ENCODE measurements at places on chromosomes 3 and 15.

GRCh38 chr3:23202921-23203707 lies at the start of gene UBE2E2:
Gene UBE2E2, plus strand, starts transcription at chr3:23203327.
- H3K36me3 ChIP-seq: no peaks in the 10 kb centered on the region
- H3K4me1 ChIP-seq: peaks cover 28% of the 10 kb centered on the region
- H3K27ac ChIP-seq: peak within 1 kb of the TSS; percentile 69
- peak; percentile 91 for DNase-seq
- H3K27me3 ChIP-seq: peaks cover 25% of the 10 kb centered on the region

GRCh38 chr15:96268442-96269204 lies 61.9 kb upstream of the NR2F2 start:
- H3K4me1 ChIP-seq: no peaks in the 10 kb centered on the region
- no peaks in the 10 kb centered on the region for H3K27me3 ChIP-seq
- no peaks in the 10 kb centered on the region for H3K36me3 ChIP-seq
- H3K27ac ChIP-seq: no peak overlapping the region

- no peak overlapping the region for H3K4me3 ChIP-seq
- H3K36me3 ChIP-seq: no peaks in the 10 kb centered on the region
- H3K4me1 ChIP-seq: no peaks in the 10 kb centered on the region
- H3K27me3 ChIP-seq: no peaks in the 10 kb centered on the region
Measured at GRCh38 chr3:101039285-101039684, 46.1 kb upstream of the ABI3BP start.

GRCh38 chr3:138867996-138868395 lies 33.3 kb upstream of the PIK3CB start:
- H3K27me3 ChIP-seq: peaks cover 17% of the 10 kb centered on the region
- H3K4me3 ChIP-seq: no peak overlapping the region
- H3K4me1 ChIP-seq: no peaks in the 10 kb centered on the region
- H3K27ac ChIP-seq: no peak overlapping the region
- no peak for DNase-seq

DNA sequence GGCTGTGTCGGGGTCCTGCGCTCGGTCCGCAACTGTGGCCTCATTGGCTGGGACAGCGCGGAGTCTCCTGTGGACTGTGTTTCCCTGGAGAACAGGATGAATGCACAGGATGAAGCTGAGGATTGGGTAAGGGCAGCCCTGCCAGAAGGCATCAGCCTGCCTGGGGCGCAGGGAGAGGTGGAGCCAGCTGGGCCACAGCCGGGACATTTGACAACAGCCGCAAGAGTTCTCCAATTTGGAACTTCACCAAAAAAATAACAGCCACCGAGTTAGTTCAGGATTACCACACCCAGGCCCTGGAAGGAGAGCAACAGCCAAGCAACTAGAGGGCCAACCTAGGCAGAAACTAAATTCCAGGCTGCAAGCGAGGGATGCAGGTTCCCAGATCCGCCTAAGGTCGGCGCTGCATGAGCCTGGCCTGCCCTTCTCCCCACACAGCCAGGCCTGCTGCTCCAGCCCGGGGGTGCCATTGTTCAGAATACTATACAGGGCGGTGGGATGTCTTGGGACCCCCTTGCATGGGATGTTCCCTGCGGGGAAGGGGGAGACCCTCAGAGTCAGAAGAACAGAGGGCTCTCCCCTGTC lies 229.3 kb downstream of the OCA2 start:
- H3K36me3 ChIP-seq: no peaks in the 10 kb centered on the region
- no peak overlapping the region for H3K4me3 ChIP-seq
- H3K4me1 ChIP-seq: no peaks in the 10 kb centered on the region
- H3K27ac ChIP-seq: no peak overlapping the region

DNA sequence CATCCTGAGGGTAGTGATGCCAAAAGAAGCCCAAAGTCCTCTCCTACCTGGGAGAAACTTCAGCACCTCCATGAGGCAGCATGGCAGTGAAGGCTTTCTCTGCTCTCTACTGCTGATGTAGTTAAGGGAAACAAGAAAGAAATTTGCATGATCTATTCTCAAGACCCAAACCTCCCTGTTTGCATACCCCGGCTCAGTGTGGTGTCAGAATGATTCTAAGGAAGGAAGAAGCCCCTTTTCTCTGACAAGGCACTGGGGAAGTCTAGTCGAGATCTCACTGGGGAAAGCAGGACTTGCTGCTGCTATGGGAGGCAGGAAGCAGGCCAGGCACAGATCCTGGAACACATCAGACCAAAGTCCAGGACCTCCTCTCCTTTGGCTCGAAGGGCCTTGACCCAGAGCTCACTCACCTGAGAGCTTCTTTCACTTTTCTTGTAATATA lies 89.4 kb upstream of the ICE2 start:
- H3K27ac ChIP-seq: no peak overlapping the region
- peaks cover 14% of the 10 kb centered on the region for H3K4me1 ChIP-seq
- no peaks in the 10 kb centered on the region for H3K27me3 ChIP-seq
- no peak overlapping the region for H3K4me3 ChIP-seq
- no peaks in the 10 kb centered on the region for H3K36me3 ChIP-seq

DNA sequence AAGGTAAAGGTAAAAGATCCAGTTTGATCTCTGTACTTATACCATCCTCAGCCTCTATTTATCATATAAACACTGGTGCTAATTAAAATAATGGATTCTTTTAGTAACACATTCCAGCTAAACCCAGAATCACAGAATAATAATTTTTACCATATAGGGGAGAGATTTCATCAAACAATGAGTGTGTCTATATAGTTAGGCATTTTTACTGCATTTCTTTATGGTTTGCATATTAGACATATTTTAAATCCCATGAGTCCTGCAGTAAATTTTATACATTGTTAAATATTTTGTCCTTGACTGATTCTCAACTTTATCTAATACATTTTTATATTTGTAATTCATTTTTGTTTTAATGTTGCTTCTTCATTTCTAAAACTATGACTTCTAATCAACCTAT lies 323.7 kb upstream of the AGTR1 start:
- no peak overlapping the region for H3K4me3 ChIP-seq
- H3K27ac ChIP-seq: no peak overlapping the region
- no peak for DNase-seq
- H3K36me3 ChIP-seq: no peaks in the 10 kb centered on the region
- no peaks in the 10 kb centered on the region for H3K4me1 ChIP-seq

- no peaks in the 10 kb centered on the region for H3K27me3 ChIP-seq
- peak; percentile 59 for DNase-seq
- peak overlapping the region; percentile 92 for H3K4me3 ChIP-seq
- H3K27ac ChIP-seq: no peak overlapping the region
- no peaks in the 10 kb centered on the region for H3K36me3 ChIP-seq
Measured at GRCh38 chr15:90994059-90994416, 297 bp downstream of the PRC1 start.

DNA sequence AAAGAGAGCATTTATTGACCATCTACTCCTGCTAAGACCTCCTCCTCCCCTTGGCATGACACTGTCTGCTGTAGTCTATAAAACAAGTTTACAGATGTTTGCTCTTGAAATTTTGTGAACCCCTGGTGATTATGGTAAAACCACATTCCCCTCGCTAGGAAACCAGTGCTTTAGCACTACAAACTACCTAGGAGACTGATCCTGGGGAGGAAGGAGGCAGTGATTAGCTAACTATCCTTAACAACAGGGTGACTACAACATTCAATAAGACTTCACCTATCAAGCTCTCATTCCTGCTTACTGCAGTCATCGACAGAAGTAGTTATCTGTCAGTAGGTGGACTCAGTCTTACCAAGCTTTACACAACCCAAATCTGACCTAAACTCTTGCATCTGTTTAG lies 371.3 kb downstream of the TUSC7 start:
- no peak for DNase-seq
- no peaks in the 10 kb centered on the region for H3K27me3 ChIP-seq
- no peaks in the 10 kb centered on the region for H3K36me3 ChIP-seq
- no peak overlapping the region for H3K27ac ChIP-seq

- H3K4me3 ChIP-seq: no peak overlapping the region
- H3K27me3 ChIP-seq: no peaks in the 10 kb centered on the region
- H3K27ac ChIP-seq: no peak overlapping the region
- H3K4me1 ChIP-seq: no peaks in the 10 kb centered on the region
Measured at GRCh38 chr15:90142216-90143165, 40.2 kb upstream of the IDH2 start.

GRCh38 chr3:139522421-139522820 lies 17.1 kb downstream of the RBP1 start:
- peaks cover 11% of the 10 kb centered on the region for H3K4me1 ChIP-seq
- H3K4me3 ChIP-seq: no peak overlapping the region
- no peaks in the 10 kb centered on the region for H3K27me3 ChIP-seq
- no peak for DNase-seq

All from neural progenitor cell (in vitro differentiated cells).